ENCODE measurements at places on chromosomes 12 and 14.

- DNase-seq: no peak
Measured at GRCh38 chr14:33404054-33404453, 465.4 kb downstream of the NPAS3 start.

DNA sequence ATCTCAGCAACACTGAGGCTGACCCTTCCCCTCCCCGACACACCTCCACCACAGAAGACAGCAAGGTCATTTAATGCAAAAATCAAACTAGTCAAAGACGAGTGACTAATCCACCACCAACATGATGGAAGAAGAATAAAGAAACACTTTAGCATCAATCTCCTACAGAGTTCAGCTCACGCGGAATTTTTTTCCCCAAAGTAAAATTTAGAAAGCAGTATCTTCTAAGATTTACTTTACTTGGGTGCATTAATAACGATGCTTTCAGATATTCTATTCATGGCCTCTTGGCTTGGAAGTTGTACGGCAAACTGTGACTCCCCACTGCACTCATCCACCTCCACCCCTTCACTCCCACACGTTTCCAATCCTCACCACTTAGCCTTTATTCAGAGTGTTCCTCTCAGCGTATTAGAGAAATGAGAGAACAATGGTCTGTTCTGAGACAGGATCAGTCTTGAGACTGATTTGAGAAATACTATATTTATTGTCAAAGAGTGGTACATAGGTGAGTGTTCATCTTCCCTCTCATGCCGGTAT, 1.9 kb downstream of the EGLN3 start:
- no peak for DNase-seq

GRCh38 chr14:79011091-79011919, 841.1 kb downstream of the NRXN3 start:
- no peak for DNase-seq

DNA sequence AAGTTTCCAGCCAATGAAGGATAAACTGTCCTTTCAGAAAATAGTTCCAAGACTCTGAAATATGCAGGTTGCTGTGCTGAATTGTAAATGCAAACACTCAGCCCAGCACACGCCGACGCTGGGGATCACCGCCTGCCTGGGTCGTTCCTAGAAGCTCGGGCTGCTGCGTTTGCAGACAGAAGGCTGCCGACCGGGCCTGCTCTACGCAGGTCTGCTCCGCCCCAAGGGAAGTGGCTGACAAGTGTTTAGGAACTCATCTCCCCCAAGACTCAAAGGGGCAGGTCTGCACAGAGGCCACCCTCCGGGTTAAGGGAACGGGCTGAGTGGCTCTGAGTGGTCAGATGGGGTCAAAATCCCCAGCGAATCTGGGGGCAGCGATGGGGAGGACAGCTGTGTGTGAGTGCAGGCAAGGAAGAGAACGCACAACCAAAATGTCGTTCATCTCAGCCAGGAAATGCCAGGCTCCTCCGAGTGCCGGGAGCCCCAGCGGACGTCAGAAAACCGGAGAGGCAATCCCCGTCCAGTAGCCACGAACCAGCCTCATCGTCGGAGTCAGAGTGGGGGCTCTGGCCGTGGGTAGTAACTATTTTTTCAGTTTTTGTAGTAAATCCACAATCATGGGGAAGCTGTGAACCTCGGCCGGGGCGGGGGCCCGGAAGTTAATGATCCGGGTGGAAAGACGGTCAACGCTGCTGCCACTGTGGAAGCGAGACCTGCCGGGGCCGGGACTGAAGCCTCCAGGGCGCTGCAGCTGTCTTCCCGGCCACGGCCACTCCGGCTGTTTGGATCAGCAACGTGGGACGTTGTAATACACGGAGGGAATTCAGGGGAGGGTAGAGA, 6.0 kb downstream of the GALNT9 start:
- no peak for DNase-seq

DNA sequence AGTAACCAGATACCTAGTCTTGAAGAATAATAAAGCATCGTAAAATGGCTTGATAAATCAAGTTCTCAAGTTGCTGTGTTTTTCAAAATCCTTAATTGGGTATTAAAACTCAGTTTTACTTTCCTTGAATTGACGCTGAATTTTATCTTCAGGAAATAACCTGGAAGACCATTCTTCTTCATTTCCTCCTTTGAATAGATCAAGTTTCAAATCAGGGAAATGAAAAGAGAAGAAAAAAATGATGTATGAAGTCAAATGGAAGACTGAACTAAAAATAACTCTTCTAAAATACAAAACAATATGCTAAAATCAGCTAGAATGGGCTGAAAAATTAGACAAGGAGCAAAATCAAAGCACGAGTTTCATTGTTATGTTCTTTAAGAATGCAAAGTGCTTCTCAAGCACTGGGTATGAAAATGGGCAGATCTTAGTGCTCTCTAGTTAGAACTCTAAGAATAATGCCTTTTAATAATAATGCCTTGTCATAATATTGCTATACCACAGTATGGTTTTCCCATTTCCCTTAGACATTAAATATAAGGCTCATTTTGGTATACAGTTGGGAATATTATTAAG, 54.6 kb upstream of the CLEC14A start:
- no peak for DNase-seq
